Left kidney (tissue), 8 donors: ENCODE measurements at places on chromosomes 7 and 10. TPM values are rescaled to one million over a fixed set of nuclear protein-coding genes. Genes with fewer than 3 reads are reported as not detected.

PYROXD2 gene
- 22.3 TPM for polyA plus RNA-seq

NEUROG3 gene
- not detected for polyA plus RNA-seq

CDK13 gene
- polyA plus RNA-seq, result 87.4 TPM

SYT15B gene
- 1.1 TPM for polyA plus RNA-seq

TMEM270 gene
- 0.27 TPM for polyA plus RNA-seq

ANKRD1 gene
- 0.86 TPM for polyA plus RNA-seq

KLF14 gene
- polyA plus RNA-seq, result 0.76 TPM

GBX1 gene
- 0.22 TPM for polyA plus RNA-seq

GNGT1 gene
- not detected for polyA plus RNA-seq

SPDYE1 gene
- 2.1 TPM for polyA plus RNA-seq

PTPN20 gene
- polyA plus RNA-seq, result 7.3 TPM

CCDC172 gene
- polyA plus RNA-seq, result not detected

TRIM24 gene
- 68.1 TPM for polyA plus RNA-seq

DNA sequence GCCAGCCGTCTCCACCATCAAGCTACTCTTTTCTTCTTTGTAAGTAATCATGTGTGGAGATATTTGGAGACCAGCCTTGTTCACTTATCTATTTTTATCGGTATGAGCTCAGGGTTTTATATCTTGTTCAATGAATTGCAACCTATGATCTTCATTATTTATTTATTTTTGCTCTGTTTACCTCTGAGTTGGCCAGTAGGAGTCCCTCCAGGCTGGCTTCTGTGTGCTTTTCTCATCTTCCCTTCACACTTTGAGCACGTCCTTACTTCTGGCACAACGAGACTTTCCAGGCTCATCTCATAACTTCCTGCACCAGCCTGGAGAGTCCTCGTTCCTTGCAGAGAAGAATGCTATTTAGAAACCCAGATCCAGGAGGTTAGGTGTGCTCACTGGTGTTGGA lies 375.8 kb upstream of the PODXL start:
- DNase-seq, result no peak

- DNase-seq, result no peak
Measured at GRCh38 chr10:110644598-110645462, 694 bp downstream of the RBM20 start.

DNA sequence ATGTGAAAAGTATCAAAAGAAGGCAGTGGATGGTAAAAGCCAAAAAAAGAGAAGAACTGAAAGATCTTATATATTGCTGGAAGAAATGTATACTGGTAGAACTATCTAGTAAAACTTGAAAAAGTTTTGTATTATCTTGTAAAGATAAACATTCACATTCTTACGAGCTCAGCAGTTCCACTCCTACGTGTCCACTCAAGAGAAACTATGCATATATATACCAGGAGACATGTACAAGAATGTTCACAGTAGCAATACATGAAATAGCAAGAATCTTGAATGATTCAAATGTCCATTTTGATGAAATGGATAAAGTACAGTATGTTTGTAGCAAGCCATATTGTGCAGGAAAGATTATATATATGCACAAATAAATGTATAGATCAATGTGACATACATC lies 155.0 kb downstream of the RNF133 start:
- DNase-seq, result no peak

GRCh38 chr7:159114096-159114495 lies 30.6 kb downstream of the VIPR2 start:
- no peak for DNase-seq

- DNase-seq, result no peak
Measured at GRCh38 chr7:129078455-129078854, 23.5 kb upstream of the TNPO3 start.

- no peak for DNase-seq
Measured at GRCh38 chr7:25775999-25776743, 375.8 kb upstream of the NFE2L3 start.

- DNase-seq, result no peak
Measured at GRCh38 chr7:4097001-4097609, 585.0 kb upstream of the FOXK1 start.

DNA sequence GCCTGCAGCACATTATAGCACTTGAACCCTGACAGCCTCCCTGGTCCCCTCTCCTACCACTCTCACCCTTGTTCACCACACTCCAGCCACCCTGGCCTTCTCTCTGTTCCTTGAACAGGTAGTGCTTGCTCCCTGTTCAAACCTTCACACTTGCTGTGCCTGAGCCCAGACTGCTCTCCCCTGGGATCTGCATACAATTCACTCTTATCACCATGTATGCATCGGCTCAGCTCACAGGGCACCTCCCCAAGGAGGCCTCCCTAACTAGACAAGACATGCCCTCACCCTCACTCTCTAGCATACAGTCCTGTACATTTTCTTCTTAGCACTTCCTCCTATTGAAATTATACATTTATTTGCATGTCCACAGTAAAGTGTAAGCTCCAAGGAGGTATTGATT lies 59.3 kb downstream of the FAM13C start:
- DNase-seq, result no peak

GRCh38 chr10:98272245-98272644 lies 4.3 kb upstream of the LOXL4 start:
- no peak for DNase-seq

- no peak for DNase-seq
Measured at GRCh38 chr10:121289800-121290199, 308.4 kb downstream of the FGFR2 start.

- DNase-seq, result no peak
Measured at GRCh38 chr7:101615446-101615845, 13.7 kb downstream of the MYL10 start.

GRCh38 chr7:92785923-92786322 lies 50.5 kb downstream of the CDK6 start:
- no peak for DNase-seq

DNA sequence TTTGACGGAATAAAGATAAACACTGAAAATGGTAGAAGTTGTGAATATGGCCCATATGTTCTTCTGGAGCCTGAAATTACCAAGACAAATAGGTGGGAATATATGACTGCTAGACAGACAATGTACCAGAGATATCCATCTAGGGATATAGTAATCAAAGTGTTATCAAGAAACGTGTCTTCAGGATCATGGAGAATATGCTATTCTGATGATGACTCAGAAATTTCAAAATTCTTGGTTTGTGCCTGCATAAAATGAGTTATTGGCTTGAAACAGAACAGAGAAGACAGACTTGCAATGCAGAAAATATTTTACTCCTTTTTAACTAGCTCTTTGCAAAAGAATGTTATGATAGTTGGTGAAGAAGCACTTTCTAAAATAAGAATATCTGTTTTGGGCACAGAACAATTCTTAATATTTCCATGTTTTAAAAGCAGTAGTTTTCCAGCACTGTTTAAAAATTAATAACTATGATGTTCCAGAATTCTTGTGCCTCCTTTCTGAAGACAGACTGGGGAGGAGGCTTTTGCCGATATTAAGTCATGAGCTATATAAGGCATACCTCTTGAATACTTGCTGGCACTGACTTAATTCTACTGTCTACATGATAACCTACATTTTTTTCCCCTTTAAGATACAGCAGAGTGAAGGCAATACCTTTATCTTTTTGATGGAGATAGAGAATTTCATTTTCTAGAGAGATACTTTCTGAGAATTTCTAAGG lies 34.4 kb upstream of the CABCOCO1 start:
- no peak for DNase-seq

DNA sequence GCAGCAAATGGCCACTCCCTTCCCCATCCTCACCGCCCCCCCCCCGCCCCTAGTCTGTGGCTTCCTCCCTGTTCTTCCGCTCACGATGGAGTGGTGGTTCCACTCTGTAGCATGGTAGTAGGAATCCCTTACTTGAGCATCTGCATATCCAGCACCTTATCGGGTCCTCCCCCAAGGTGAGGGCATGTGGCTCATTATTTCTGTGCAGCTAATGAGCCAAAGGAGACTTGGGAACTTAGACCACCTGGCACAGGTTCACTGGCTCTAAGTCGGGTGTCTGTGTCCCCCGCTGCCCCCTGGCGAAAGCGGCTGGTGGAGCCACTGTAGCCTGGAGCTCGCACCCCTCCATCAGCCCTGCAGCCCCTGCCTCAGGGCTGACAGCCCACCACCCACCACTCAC lies 22.8 kb upstream of the GPR26 start:
- DNase-seq, result no peak

DNA sequence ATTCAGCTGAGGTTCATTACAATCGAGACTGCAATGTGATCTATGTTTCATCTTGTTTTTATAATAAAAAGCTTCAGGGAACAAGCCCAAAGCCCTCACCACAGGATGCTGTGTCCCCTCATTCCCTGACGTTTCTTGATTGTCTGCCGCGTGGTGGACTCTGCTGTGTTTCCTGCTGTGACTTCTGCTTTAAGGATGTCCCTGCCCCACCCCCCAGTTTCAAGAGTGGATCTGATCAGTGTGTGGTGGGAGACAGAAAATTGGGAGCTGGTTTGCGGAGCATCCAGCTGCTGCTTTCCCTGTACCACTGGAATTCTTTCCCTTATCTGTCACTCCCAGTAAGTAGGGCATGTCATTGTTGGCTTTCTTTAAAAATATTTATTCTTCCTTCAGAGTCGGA lies 86.2 kb downstream of the CREM start:
- no peak for DNase-seq
